Epithelial cell of prostate (primary cell): ENCODE measurements at places on chromosomes 11 and 22.

DNA sequence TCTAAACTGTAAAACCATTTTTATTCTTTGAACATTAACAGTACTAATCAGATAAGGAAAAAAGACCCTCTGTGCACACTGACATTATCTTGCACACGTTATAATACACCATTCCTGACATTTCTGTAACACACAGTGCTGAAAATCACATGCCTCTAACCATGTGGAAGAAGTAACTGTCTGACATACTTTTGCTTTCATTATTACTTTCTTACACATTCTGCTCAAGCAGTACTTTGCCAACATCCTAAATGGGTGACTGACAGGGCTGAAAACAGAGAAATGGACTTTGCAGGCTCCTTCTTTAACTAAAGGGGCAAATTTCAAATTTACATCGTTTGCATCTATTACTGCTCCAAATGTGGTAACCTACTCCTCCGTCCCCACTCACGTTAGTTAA, 22.8 kb upstream of the TP53AIP1 start:
- no peak for DNase-seq

GRCh38 chr11:130161441-130162145, 2.0 kb downstream of the ST14 start:
- DNase-seq: no peak

GRCh38 chr11:126519764-126520734, 164.6 kb downstream of the ST3GAL4 start:
- no peak for DNase-seq

DNA sequence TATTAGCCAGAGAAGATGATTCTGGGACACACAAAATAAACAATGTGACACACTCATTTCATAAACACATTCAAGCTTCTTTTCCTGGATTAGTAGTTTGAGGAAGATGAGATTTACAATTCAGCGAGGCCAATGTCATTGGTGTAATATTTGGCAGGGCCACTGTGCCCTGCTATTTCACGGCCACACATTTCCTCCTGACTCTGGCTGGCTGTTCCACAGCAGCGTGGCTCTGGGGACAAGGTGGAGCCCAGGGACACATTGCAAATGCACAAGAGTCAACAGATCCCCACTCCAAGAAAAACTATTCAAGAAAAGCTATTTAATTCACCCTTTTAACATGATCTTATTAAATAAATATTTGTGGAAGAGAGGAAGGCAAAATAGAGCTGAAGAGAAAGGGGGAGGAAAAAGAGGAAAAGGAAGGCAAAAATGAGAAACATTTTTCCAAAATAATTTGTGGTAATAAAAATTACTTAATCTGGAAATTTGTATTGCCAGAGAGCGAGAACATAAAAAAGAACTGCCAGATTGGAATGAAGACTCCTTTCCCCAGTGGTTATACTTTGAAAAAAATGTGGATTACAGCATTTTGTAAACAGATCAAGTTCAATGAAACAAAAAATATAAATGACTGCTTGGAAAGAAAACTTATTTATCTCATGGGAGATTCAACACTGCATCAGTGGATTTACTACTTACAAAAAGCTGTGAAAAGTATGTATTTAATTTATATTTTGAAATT, 27.1 kb downstream of the NXPE2 start:
- DNase-seq: no peak

GRCh38 chr11:113778111-113778910, 1.3 kb upstream of the CLDN25 start:
- DNase-seq: peak; percentile 88

GRCh38 chr11:96045622-96046456, 121.9 kb upstream of the MTMR2 start:
- no peak for DNase-seq

DNA sequence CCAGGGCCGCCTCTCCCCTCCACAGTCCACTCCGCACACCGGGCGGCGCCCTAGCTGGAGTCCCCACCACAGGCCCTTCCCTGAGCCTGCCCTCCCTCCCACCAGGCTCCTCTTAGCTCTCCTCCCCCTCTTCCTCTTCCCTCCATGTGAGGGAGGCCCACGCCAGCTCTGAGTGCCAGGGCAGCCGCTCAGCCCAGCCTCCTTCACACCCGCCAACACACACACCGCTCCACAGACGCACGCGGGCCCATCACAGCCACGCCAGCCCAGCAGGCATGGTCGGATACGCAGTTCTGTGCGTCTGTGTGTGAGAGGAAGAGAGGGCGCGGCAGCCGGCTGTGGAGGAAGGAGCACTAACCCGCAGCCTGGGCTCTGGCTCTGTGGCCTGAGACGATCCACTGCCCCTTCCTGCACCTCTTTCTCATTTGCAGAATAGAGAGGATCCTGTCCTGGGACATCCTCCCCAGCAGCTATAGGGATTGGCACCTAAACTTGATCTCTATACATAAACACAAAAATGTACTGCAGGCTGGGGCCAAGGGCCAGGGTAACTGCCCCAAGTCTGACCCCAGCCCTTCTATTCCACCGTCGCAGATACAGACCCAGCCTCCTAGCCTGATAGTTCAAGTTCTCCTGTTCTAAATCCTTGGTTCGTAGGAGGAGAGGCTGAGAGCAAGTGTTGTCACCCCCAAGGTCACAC, 3.5 kb downstream of the CHRM4 start:
- no peak for DNase-seq
